ENCODE measurements at places on chromosomes 16 and 17.

DNA sequence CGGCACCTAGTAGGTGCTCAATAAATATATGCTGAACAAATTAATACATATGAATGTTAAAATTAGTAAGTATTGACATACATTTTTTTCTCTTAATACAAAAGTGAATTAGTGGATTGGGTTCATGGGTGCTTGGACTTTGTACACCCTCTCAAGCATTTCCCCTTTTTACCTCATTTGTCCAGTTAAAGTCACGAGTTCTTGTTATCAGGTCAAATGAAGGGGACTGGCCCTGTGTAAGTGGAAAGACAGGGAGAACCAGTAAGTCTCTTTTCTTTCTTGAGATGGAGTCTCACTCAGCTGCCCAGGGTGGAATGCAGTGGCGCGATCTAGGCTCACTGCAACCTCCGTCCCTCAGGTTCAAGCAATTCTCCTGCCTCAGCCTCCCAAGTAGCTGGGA, 13.7 kb upstream of the RANGRF start:
- no peak for DNase-seq

- DNase-seq = no peak
These were observed 6.7 kb upstream of the CIITA start for GRCh38 chr16:10870137-10870776.

DNA sequence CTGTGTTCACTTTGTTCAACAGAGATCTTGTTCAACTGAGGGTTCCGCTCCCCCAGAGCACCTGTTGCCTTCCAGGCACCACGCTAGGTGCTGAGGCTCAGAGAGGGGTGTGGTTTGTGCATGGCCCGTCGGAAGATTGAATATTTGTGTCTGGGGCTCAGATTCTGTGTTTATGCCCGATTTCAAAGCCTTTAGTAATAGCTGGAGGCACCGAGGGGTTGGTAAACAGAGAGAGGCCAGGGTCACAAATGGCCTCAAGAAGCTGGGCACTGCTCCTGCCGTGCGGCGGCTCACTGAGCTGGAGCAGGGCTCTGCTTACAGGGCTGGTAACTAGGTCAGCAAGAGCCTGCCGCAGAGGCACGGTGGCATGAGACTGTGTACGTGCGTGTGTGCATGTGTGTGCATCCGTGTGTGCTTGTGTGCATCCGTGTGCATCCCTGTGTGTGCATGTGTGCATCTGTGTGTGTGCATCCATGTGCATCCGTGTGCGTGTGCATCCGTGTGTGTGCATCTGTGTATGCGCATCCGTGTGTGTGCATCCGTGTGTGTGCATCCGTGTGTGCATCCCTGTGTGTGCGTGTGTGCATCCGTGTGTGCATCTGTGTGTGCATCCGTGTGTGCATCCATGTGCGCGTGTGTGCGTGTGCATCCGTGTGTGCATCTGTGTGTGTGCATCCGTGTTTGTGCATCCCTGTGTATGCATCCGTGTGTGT, 5.4 kb downstream of the ITGAE start:
- DNase-seq = no peak

DNA sequence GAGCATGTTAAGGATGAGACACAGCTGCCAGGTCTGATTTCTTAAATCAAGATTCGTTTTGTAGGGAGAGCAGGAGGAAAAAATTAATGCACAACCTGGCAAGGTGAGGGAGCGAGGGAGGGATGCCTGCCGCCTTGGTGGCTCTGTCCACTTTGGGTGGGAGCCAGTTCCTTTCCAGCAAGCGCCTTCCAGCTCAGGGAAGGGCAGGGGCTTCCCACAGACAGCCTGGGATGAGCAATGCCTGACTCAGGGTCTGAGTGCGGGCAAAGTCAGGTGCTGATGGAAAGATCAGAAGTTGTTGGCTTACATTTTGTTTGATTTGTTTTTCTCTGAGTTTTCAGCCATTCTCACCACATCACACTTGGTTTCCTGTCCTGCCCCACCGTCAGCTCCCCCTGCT, 220.7 kb downstream of the ENGASE start:
- no peak for DNase-seq
